ENCODE measurements at places on chromosomes 2 and 18.

DNA sequence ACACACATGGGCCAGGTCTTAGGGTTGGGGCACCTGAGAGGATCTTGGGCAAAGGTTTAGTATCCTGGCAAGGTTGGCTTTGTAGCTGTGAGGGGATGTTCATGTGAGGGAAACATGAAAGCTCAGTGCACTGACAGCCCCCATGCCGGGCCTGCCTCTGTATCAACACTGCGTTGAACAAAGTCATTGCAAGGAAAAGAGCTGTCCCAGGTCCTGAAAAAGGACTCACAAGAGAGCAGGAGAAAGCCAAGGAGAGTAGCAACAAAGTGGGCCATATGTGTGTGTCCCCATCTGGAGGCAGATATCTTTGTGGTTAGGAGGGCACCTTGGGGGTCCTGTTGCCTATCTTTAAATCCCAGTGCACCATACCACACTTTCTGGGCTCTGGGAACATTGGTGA is 237.8 kb upstream of the THSD7B start:
- no peak for DNase-seq

- DNase-seq: no peak
These were observed 7.7 kb downstream of the SLC30A3 start for GRCh38 chr2:27255187-27255586.

- DNase-seq: no peak
These were observed 120.5 kb downstream of the TANC1 start for GRCh38 chr2:159088906-159089305.

- DNase-seq: no peak
These were observed 117.5 kb downstream of the EPHA4 start for GRCh38 chr2:221454459-221455105.

DNA sequence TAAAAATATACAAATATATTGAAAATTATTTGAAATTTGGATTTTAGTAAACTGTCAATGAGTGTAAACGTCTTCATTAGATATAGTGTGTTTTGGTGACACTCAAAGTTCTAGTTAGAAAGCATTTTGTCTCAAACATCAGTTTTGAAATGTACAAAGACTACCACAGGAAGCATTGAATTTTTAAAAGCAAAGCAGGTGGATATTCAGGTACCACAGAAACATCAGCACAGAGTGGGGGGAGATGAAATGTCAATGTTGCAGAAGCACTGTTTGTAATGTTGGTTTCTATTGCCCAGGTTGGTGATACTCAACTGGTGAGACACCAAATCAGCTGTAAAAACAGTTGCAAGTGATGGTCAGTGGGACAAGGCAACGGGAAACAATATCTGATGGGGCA is 136.5 kb upstream of the ITGA4 start:
- no peak for DNase-seq

GRCh38 chr2:120670371-120670770 is 65.3 kb upstream of the GLI2 start:
- no peak for DNase-seq

GRCh38 chr2:172261292-172261691 is 158.6 kb upstream of the DLX2 start:
- no peak for DNase-seq

DNA sequence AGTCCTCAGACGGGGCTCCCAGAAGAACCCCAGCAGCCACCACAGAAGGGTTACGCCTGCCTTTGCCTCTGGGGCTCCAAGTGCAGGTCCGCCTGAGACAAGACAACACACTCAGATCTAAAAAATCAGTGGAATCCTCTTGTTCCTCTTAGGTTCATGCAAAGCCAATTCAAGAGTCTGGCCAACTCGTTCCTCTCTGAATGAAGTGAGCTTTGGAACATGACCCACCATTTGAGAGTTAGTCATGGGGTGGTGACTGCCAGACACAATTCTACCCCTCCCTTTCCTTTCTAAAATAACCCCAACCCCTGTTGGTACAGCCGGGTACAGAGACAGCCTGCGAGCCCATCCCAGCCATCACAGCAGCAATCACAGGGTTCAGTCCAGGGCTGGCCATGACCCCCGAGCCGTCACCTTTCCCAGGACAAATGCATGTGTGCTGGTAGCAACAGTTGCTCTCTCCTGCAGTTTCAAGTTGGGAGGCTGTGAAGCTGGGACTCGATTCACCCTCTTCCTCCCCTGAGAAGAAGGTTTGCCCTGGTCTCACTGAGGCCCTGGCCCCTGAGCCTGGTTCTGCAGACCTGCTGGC is 183.1 kb upstream of the SH3BP4 start:
- DNase-seq: no peak

- DNase-seq: no peak
These were observed 66.5 kb downstream of the STK39 start for GRCh38 chr2:168180914-168181313.

DNA sequence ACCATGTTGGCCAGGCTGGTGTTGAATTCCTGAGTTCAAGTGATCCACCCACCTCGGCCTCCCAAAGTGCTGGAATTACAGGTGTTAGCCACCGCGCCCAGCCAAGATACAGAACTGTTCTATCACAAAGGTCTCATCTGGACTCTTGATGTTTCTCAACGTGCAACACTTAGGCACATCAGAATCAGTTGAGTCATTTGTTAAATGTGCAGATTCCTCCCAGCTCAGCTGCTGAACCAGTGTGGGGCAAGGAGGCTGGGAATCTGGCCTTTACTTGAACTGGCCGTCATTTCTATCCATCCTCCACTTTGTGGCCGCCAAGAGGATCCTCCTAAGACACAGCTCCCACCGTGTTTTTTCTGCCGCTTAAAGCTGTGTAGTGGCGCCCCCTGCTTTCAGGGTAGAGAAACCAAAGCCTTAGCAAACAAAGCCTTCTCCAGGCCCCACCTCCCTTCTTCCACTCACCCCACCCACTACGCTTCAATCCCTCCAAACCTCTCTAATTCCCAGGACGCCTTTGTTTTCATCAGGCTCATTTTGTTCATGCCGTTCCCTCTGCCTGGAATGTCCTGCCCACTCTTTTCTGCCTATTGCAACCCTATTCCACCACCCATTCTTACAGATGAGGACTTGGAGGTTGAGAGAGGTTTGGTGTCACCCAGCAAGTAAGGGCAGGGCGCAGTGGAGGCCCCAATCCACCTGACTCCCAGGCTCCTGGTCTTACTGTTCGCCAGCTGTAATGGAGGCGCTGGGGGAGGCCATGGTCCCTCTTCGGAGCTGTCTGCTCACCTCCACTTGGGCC is 776 bp upstream of the SPEG start:
- no peak for DNase-seq

DNA sequence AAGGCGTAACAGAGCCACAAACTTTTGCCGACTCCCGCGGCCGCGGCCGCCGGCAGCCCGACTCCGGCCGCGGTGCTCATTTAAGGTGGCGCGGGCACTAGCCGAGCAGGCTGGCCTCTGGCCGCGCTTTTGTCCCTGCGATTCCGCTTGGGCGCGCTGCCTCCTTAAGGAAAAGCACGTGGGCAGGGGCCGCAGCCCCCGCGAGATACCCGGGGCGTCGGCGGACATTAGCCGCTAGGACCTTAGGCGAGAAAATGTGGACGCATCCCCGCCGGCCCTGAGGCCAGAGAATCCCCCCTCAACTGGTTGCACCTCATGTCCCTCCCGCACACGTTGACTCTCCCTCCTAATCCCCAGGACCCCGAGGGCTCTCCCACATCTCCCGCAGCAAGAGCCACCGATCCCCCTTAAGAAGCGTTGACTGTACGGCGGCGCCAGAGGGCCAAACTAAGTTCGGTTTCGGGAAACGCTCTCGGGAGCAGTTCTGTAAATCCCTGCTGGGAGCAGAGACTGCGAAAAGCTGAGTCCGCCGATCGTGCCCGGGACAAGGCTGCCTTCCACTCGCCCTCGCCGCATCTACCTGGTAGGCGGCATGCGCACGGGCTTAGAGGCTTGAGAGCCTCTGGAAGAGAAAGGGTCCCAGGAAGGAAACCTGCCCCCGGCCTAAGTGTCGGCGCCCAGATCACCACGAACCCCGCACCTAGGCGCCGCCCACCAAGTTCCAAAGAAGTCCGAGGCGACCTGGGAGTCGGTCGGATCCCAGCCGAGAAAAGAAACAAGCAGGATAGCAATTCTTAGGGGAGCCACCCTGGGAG is 1.8 kb upstream of the SATB2 start:
- no peak for DNase-seq

DNA sequence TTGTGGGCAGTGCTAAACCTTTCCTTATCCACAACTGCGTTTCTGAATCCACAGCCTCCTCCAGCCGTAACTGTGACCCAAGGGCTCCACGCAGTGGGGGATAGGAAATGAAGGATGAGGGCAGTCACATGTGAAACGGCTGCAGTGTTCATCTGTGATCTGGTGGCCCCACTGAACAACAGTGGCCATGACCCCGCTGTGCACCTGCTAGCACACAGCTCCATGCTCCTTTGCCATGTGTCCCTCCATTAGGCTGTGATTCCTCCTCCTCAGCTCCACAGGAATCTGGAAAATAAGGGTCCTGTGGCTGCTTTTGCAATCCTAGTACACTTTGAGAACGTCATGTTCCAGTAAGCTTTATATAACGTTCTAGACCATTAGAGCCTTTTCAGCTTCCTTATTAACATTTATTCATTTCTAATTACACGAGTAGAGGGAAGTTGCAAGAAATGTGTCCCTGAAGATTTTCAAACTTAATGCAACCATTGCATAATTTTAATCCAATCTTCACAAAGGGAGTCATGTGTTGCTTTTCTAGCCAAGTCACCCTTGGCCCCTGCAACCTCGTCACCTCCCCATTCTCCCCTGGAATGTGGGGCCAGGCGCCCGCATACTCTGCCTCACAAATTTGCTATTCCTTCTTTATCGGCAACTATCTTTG is 7.1 kb upstream of the NAPG start:
- no peak for DNase-seq

GRCh38 chr18:40687399-40687798 is 1267.6 kb upstream of the PIK3C3 start:
- DNase-seq: no peak

- DNase-seq: no peak
These were observed 60.3 kb downstream of the STEAP3 start for GRCh38 chr2:119283873-119284331.

- no peak for DNase-seq
These were observed 305.8 kb downstream of the PIEZO2 start for GRCh38 chr18:10843565-10843964.

DNA sequence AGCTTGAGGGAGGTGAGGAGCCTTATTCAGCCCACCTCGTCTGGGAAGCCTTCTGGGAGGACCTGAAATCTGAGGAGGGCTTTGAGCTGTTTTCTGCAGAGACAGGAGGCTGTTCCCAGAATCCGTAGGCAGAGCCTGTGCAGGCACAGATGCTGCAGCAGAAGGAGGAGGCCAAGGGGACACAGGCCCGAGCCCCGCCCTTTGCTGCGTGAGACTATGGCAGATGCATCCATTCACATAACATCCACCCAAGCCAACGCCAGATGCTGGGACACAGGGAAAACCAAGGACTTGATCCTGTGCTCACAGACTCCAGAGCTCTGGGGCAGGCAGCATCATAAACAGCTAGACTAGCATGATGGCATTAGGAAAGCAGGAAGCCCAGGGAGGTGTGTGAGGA is 98.2 kb downstream of the KCNF1 start:
- DNase-seq: no peak

DNA sequence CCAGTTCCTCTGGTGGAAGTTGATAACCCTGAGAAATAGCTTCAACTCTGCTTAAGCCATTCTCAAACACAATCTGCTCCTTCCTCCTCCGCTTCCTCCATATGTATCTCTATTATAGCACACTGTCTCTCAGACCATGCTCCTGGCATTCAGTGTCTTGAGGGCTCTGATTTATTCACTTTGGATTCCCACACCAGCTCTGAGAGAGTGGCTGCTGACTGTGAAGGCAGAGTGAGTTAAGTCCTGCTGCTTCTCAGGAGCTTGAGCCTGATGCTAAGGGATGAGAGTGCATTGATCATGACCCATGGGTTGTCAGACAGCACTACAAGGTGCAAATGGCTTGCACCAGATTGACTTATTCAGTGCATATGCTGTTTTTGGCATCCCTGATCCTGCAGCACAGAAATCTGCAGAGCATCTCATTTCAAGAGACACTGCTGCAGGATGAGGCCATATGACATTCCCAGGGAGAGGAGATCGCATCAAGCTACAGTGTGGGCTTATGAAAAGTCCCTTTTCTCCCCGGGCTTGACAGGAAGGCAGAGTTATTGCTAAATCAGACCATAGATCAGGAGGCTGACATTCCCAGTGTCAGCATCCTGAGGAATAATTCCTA is 500.5 kb upstream of the RAB6C start:
- DNase-seq: no peak

DNA sequence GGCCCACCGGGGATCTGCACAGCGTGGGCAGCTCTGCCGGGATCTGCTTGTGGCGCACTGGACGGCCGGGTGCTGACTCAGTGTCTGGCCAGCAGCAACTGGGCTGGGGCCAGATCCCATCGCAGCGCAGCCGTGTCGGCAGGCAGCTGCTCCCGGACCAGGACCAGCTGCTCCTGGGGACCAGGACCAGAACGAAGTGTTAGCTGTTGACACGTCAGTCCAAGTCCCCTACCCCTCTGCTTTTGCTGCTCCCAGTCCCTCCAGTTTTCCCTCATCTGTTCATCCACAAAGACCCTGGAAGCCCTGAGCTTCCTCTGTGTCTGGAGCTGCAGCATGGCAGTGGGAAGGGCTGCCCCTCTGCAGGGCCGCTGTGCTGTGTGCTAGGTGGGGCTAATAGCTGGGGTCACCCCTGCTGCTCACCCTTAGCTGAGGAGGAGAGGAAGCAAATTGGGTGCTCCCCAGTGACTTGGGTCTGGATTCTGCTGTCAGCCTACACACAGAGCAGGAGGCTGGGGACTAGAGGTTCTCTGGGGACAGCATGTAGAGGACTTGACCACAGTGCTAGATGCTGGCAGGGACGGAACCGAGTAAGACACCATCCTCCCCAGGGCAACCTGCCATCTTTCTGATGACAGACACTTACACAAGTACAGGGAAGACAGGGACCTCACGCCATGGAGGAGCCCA is 16.9 kb upstream of the KIF1A start:
- no peak for DNase-seq

GRCh38 chr2:226911932-226912331 is 76.1 kb downstream of the RHBDD1 start:
- no peak for DNase-seq

GRCh38 chr18:44882163-44882868 is 201.6 kb downstream of the SETBP1 start:
- DNase-seq: no peak

DNA sequence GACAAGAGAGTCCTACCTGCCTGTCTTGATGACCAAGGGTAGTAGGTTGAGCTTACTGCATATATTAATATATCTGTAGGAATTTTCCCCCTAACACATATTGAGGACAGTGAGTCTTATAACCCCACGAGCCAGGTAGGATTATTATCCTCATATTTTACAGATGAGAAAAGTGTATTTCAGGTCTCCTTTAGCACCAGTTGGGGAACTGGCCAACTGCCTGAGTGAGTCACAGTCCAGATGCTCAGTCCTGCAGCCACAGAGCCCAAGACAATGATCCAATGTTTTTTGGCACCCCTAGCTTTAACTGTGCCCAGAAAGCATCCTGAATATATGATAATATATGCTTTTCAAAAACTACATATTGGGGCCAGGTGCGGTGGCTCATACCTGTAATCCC is 30.8 kb upstream of the GLS start:
- DNase-seq: no peak

GRCh38 chr2:73640511-73640911 is 1.7 kb downstream of the NAT8 start:
- no peak for DNase-seq

- DNase-seq: no peak
These were observed 56.8 kb downstream of the OLA1 start for GRCh38 chr2:174191342-174192074.

- no peak for DNase-seq
These were observed 31.2 kb downstream of the EIF4E2 start for GRCh38 chr2:232581725-232582124.

All from stimulated activated CD8-positive, alpha-beta memory T cell treated with anti-CD3 and anti-CD28 coated beads, Interleukin-15, amount 100 ng/mL, for 24 hours (primary cell).